ENCODE measurements at places on chromosomes 6 and 20. TPM values are rescaled to one million over a fixed set of nuclear protein-coding genes. Genes with fewer than 3 reads are reported as not detected.
A peak's percentile ranks its signal among the peaks of the same experiment; 100 is the strongest.

- no peaks in the 10 kb centered on the region for H3K4me1 ChIP-seq
- DNase-seq: no peak
- H3K27me3 ChIP-seq: no peaks in the 10 kb centered on the region
- H3K4me3 ChIP-seq: no peak overlapping the region
Observed at GRCh38 chr20:5779071-5779900, 29.1 kb downstream of the SHLD1 start.

Gene SLC22A7
- total RNA-seq: not detected

DNA sequence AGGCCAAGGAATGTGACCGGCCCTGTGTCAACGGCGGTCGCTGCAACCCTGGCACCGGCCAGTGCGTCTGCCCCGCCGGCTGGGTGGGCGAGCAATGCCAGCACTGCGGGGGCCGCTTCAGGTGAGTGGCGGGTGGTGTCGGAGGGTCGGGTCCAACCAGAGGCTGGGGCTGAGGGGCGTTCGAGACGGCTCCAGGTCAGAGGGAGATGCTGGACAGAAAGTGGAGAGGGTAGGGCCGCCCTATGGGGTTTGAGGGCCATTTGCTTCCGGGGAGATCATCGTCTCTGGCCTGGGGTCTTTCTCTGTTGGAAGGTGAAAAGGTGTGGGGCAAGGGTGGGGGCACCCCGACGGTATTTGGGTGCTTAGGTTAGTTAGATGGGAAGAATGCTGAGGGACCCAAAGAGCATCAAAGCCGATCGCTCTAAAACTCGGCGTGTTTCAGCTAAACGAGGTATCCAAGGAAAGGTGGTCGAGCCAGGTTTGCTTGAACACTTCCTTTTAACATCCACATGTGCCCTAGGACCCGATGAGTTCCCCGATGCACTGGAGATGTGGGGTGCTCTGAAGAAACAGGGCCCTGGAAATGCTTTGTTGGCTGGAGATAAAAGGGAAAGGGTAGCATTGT lies 691 bp downstream of the ATRN start:
- DNase-seq: no peak
- H3K4me1 ChIP-seq: peaks cover 20% of the 10 kb centered on the region
- peak overlapping the region; percentile 84 for H3K27ac ChIP-seq
- H3K36me3 ChIP-seq: no peaks in the 10 kb centered on the region

DNA sequence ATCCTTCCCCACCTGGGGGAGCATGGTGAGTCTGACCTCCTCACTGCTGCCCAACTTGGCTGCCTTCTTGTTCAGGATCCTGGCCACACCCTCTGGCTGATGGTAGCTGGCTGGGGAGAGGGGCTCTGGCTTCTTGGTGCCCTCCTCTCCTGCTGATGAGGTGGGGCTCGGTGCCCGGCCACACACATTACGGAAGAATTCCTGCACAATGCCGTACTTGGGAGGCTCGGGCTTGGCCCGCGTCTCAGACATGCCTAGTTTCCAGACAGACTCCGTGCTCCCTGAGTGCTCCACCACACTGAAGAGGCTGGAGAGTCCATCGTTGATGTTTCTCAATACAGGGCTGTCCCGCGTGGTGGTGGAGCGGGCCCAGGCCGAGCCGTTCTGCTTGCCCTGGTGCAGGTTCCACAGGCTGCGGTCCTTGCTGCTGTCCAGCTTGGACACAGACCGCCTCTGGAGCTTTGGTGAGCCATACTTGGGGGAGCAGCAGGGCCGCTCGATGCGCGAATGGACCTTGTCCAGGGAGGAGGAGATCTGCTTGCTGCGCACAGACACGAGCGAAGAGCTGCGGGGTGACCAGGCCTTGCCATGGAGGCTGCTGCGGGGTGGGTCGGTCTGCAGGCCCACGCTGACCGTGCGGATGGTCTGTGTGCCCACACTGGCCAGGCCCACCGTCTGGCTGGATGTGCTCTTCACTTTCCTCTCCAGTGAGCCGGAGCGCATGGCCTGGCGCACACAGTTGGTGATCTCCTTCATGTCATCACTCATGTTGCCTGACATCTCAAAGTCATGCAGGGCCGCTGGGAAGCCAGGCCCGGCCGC lies 19.9 kb upstream of the DSN1 start:
- H3K4me3 ChIP-seq: no peak overlapping the region
- DNase-seq: no peak
- no peak overlapping the region for H3K27ac ChIP-seq
- H3K27me3 ChIP-seq: no peaks in the 10 kb centered on the region

Gene BPIFB4
- total RNA-seq: not detected

GRCh38 chr6:163248051-163248450 lies 166.5 kb upstream of the QKI start:
- DNase-seq: no peak
- no peaks in the 10 kb centered on the region for H3K27me3 ChIP-seq
- no peaks in the 10 kb centered on the region for H3K36me3 ChIP-seq
- H3K4me1 ChIP-seq: no peaks in the 10 kb centered on the region

DNA sequence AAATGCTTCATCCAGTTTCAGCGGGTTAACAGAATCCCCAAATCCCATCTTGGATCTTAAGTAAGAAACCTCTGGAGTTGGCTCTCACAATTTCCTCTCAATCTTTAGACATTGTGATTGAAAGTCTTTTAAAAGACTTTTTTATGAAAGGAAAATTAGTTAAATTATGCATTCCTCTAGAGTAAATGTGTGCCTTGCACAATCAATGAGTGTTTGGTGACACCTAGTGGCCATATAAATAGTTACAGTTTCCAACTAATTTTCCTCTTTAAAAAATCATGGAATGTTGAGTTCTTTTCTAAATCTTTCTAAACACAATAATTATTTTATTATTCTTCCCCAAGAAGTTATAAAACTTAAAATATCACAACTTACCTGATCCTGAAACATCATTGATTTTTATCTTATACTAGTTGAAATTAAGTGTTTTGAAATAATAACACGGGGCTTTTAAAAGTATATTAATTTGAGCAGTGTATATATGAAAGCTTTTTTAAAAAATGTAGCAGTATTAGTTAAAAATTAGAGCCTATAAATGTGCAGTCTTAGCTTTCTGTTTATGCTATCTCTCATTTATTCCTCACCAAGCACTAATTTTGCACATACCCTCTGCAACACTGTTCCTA lies 66.4 kb downstream of the PKHD1 start:
- no peaks in the 10 kb centered on the region for H3K36me3 ChIP-seq
- no peaks in the 10 kb centered on the region for H3K27me3 ChIP-seq
- H3K4me1 ChIP-seq: no peaks in the 10 kb centered on the region
- no peak overlapping the region for H3K4me3 ChIP-seq
- DNase-seq: no peak

Gene GFOD1
- total RNA-seq: 49.4 TPM

GRCh38 chr6:95099410-95099809 lies 477.9 kb upstream of the MANEA start:
- no peaks in the 10 kb centered on the region for H3K4me1 ChIP-seq
- DNase-seq: no peak
- no peaks in the 10 kb centered on the region for H3K27me3 ChIP-seq
- no peak overlapping the region for H3K4me3 ChIP-seq
- H3K36me3 ChIP-seq: no peaks in the 10 kb centered on the region
- no peak overlapping the region for H3K27ac ChIP-seq

Gene TMC2
- 0.59 TPM for total RNA-seq

Gene ZNF165
- total RNA-seq: 0.44 TPM

DNA sequence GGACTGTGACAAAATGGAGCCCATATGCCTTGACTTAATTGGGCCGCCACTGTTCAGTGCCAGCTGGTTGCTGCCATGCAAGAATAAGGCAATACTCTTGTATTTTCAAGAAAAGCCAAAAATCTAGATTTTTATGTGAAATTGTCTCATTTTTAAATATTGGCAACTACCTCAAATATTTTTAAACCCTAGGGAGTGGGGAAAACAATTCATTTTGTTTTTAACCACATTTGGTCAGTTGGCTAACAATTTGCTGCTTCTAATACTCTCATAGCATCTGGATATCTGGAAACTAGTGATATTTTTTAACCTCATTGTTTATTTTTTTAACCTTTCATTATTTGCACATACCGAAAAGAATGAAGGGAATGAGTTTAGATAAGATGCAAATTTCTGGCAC lies 91.0 kb downstream of the EYA2 start:
- peak overlapping the region; percentile 34 for H3K27ac ChIP-seq
- no peaks in the 10 kb centered on the region for H3K36me3 ChIP-seq
- H3K4me3 ChIP-seq: no peak overlapping the region
- no peak for DNase-seq
- no peaks in the 10 kb centered on the region for H3K27me3 ChIP-seq

DNA sequence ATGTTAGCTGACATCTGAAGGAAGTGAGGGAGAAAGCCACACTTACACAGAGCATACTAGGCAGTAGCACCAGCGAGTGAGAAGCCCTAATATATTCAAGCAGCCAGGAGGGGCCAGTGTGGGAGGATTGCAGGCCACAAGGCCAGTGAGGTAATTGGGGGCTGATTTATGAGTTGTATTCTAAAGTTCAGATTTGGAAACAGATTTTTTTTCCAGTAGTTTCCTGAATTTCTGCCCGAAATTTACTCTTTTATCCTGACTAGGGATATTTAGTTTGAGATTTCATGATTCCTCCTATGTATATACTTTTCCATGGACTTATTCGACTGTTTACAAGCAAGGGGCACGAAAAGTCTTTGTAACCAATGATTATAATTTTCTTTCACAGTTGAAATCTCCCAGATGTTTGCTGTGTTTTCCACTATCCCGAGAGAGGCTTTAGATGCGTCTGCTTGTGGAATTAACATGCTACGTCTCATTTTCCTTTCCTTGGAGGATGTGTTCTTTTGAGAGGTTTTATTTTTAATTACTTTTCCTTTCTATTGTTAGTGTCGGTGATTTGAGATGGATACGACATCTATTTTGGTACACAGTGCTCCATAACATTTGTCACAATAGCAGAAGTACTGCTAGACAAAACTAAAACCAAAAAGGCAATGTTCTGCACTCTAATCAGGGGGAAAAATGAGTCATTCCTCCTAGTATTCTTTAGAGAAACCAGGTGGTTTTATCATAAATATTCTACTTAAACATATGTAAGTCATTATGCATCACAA lies 356.3 kb upstream of the HSF2 start:
- no peak overlapping the region for H3K27ac ChIP-seq
- no peaks in the 10 kb centered on the region for H3K36me3 ChIP-seq
- no peaks in the 10 kb centered on the region for H3K4me1 ChIP-seq
- H3K4me3 ChIP-seq: no peak overlapping the region
- DNase-seq: no peak
- no peaks in the 10 kb centered on the region for H3K27me3 ChIP-seq

Gene MOXD1
- total RNA-seq: 8.1 TPM

Data from tibial nerve (tissue), 4 donors.